ENCODE measurements at places on chromosomes 7 and 10. TPM values are rescaled to one million over a fixed set of nuclear protein-coding genes. Genes with fewer than 3 reads are reported as not detected.

DNA sequence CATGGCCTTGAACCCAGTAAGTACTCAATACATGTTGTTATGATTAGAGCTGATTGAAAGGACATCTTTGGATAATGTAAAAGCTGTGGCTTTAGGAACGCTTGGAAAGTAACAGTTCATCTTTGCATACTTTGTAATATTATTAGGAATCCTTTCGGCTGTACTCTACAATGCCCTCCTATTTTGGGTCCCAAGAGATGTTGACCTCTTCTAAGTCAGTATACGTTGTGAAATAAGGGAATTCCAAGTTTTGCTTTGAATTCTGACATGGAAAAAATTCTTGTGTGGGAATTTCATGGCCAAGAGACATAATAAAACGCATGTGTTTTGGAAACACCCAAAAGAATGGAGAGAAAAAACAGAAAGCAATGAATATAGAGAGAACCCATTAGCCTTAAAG, 7.7 kb downstream of the AGR3 start:
- no peak for DNase-seq

DNA sequence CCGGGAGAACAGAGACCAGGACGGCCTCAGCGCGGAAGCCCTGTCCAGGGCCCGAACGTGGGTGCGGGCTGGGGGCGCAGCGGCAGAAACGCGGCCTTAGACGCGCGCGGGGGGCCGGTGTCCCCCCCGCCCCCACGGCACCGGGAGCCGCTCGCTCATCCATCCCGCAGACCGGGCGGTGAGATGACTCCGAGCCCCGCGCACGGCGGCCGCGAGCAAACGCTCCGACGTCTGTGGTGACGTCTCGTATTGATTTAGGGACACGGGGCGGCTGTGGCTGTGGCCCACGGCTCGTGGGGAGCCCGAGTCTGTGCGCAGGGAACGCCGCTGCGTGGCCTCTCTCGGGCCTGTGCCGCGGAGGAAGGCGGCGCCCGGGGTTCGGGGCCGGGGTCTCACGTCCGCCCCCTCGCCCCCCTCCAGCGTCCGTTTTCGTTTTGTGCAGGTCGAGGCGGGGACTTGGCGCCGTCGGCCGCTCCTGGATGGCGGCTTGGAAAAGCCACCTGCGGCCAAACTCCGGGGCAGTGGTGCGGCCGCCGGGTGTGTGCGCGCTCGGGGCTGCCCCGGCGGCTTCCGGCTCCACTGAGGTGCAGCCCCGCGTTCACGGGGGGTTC, 1.0 kb upstream of the NKX6-2 start:
- no peak for DNase-seq

The CCL24 gene
- not detected for polyA plus RNA-seq

DNA sequence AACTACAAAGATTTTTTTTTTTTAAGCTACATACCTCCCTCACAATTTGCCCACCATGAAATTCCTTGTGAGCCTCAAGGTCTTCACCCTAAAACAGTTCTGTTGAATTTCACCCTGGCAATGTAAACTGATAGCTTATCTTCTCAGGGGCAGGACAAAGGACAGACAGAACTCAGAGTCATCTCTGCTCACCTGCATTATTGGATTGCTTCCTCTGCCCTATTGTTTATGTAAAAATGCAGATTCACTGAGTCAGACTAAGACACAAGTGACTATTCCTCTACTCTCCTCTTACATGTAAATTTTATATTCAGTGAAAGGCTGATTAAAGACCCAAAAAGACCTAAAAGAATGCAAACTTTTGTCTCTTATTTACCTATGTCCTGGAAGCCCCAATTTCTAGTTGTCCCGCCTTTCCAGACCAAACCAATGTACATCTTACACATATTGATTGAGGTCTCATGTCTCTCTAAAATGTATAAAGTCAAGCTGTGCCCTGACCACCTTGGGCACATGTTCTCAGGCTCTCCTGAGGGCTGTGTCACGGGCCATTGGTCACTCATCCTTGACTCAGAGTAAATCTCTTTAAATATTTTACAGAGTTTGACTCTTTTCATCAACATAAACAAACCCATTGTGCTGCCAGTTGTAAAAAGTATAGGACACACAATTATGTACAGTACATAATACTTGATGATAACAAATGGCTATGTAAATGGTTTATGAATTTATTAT, 440.2 kb downstream of the HTR7 start:
- peak; percentile 49 for DNase-seq

The SLC18A2 gene
- polyA plus RNA-seq = not detected

The PDE1C gene
- 8.0 TPM for polyA plus RNA-seq

- DNase-seq = no peak
Observed at GRCh38 chr7:134034652-134035051, 92.5 kb upstream of the LRGUK start.

DNA sequence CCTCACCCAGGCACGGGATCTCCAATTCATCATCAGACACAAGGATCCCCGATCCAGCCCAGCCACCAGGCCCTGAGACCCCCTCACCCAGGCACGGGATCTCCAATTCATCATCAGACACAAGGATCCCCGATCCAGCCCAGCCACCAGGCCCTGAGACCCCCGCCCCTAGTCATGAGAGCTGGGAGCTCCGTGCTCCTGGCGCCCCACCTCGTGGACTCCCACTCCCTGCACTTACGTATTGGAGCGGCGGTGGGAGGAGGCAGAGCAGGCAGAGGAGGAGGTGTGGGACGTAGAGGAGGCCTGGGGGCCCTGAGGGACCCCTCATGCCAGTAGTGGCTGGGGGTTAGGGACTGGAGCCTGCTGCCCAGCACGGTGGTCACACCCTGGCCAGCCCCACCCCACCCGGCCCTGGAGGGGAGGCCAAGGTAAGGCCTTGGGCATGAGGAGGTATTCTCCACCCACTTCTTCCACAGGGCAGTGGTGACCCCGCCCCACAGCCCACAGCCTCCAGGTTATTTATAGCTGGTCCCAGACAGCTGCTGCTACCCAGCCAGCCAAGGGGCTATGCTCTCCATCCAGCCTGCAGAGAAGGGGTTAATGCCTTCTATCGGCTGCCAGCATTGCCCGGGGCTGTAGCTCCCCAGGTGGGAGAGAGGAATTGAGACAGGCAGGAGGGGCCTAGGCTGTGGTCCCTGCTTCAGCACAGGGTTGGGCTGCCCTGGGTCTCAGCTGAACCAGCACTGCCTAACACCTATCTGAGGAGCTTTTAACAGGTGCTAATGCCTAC, 17.6 kb upstream of the CRHR2 start:
- DNase-seq = no peak

GRCh38 chr10:50554995-50555568, 68.7 kb downstream of the SGMS1 start:
- DNase-seq = no peak

GRCh38 chr10:88149906-88150305, 286.5 kb downstream of the PTEN start:
- DNase-seq = peak; percentile 46

- DNase-seq = no peak
Observed at GRCh38 chr7:94174956-94175355, 170.8 kb upstream of the BET1 start.

The PDGFA gene
- polyA plus RNA-seq = 29.2 TPM

The MOSPD3 gene
- polyA plus RNA-seq = 15.7 TPM

GRCh38 chr10:71842422-71842821, 8.6 kb downstream of the PSAP start:
- DNase-seq = no peak

GRCh38 chr7:117807676-117808075, 65.6 kb downstream of the CTTNBP2 start:
- DNase-seq = no peak

GRCh38 chr7:24381894-24382505, 98.0 kb downstream of the NPY start:
- DNase-seq = peak; percentile 12

The TAS2R41 gene
- not detected for polyA plus RNA-seq

The NAPEPLD gene
- polyA plus RNA-seq = 2.4 TPM

DNA sequence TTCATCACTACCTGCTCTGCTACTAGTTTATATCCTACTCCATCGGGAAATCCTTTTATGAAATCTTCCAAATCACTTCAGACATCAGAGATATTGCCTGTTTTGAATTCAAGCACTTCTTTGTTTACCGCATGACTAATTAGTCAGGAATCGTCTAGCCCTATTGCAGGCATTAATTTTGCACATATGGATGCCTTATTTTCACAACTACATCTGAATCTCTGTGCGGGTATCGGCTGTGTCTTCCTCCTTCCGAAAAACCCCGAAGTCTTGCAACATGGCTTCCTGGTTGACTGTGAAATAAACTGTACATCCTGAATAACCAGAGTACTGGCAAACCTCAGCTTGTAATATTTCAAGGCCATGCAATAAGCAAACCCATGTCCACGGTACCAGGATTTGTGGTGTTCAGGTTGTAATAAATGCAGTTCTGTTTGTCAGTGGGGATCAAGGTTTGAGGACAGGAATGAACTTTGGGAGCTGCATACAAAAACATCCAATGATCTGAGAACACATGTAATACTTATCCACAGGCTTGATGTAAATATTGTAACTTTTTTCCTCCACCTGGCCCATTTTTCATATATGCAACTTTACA, 642.1 kb downstream of the PARD3 start:
- peak; percentile 4 for DNase-seq

- no peak for DNase-seq
Observed at GRCh38 chr10:82161264-82161663, 286.3 kb downstream of the NRG3 start.

DNA sequence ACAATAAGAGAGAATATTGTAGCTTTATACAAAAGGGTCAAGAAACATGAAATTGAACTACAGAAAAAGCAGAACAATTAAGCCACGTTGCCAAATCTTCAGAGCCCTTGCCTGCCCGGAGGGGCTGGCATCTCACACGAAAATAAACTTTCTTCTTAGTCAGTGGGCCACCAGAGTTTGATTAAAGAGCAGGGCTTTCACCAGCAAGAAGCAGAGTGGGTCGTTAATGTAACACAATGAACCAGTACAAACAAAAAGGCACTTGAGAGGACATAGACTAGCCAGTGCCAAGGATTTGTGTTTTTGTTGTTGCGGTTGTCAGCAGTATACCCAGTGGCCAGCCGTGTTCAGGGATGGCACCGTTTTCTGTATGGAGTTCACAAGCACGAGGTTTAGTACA, 155.4 kb downstream of the NRP1 start:
- no peak for DNase-seq

The C10orf53 gene
- not detected for polyA plus RNA-seq

GRCh38 chr10:70558871-70559810, 43.4 kb downstream of the PRF1 start:
- DNase-seq = peak; percentile 42

DNA sequence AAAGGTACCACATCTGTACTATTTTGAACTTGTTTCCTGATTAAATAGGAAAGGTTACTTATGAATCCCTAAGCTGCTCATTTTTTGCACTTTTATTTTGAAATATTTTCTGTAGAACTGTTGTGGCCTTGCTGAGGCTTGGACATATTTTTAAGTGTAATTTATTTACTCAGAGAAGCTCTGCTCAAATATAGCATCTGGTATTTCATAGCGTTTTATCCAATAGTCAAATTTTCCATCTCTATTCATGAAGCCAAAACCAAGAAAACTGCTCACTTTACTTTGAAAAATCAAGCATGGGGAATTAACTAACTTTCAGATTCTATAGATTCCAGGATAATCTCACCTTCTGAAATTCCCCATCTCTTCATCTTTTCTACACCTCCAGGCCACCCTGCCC, 6.6 kb upstream of the FAM3C start:
- DNase-seq = no peak

GRCh38 chr7:36430881-36431280, 41.2 kb downstream of the ANLN start:
- no peak for DNase-seq

- no peak for DNase-seq
Observed at GRCh38 chr10:19683960-19684359, 132.3 kb upstream of the PLXDC2 start.

DNA sequence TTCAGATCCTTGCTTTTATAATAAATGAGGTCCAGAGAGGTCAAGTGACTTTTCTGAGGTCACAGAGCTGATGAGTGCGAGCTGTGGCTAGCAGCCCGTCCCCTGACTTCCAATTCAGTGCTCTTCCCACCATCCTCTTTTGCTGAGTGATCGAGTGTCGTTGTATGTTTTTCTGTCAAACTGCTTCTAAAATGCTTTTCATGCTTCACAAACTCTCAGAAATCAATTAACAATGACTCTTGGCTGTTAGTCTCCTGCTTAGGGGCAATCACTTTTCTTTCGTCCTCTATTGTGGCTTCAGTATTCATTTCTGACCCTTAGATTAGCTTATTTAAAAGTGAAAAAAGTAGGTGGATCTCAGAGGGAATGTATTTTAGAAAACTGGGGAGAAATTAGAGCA, 423.7 kb downstream of the DPP6 start:
- no peak for DNase-seq

The GPR146 gene
- 1.4 TPM for polyA plus RNA-seq

The HMX3 gene
- not detected for polyA plus RNA-seq

GRCh38 chr7:38977685-38978084, at the start of gene POU6F2:
Gene POU6F2, plus strand, starts transcription at chr7:38977909. Its CDS starts 45 bp downstream, at chr7:38977954.
- DNase-seq = no peak

DNA sequence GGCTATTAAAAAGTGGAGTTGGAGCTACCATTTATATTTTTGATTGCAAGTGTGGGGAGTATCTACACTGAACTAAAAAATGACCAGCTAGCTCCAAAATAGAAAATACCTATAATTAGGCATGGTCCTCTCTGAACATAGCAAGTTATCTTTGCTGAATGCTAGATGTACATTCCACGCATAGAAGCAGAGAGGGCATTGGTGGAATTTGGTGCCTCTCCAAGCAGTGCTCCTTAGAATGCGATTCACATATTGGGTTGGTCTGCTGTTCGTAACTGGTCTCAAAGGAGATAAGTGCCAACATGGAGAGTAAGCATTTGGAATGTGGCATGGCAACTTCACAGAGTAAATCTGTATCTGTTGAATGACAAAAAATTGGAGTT, 196.2 kb downstream of the PTN start:
- no peak for DNase-seq

The FZD1 gene
- 3.0 TPM for polyA plus RNA-seq

- DNase-seq = peak; percentile 88
Observed at GRCh38 chr10:110323503-110323902, 18.8 kb upstream of the SMNDC1 start.

- DNase-seq = no peak
Observed at GRCh38 chr7:40009301-40009700, 59.2 kb downstream of the CDK13 start.

The AFAP1L2 gene
- polyA plus RNA-seq = 40.4 TPM

The NPSR1 gene
- polyA plus RNA-seq = not detected

The LEP gene
- polyA plus RNA-seq = 0.03 TPM

GRCh38 chr7:65749518-65749917, 123.4 kb upstream of the VKORC1L1 start:
- no peak for DNase-seq

GRCh38 chr7:101985903-101986734, 168.7 kb downstream of the CUX1 start:
- no peak for DNase-seq

DNA sequence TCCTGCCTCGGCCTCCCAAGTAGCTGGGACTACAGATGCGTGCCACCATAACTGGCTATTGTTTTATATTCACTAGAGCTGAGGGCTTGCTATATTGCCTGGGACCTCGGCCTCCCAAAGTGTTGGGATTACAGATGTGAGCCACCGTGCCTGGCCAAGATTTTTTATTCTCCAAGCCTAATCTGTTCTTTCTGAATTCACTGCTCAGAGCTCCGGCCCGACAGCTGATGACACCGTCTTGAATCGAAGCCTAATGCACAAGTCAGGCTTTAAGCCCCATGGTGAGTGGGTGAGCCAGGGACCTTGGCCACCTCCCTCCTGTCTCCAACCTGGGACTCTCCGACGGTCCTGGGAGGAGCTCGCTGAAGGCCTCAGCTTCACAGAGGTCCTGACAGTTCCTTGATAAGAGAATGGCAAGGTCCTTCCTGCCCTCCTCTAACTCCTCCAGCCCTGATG, 338.9 kb downstream of the WDR37 start:
- no peak for DNase-seq
